ENCODE measurements at places on chromosomes 7 and 10.

DNA sequence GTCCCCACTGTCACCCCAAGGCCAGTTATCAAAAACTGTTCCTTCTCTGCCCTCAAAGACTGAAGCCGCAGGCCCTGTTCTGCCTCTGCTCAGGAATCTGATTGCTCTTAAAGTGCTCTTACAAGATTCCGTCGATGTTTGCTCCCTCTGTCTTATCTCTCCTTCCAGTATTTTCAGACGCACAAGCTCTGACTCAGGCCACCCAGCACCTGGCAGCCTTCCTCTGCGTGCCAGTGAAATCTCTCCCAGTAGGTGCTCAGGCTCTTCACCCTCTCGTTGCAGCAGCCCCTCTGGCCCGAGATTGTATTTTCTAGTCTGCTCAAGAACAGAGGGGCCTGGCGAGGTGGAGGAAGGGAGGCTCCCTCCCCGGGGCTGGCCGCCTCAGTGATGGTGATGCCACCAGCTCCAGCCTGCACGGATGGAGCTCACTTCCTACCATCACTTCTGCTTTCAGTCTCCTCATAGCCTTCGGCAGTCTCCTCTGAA, 276.2 kb downstream of the USP6NL start:
- no peak for DNase-seq

- no peak for DNase-seq
These were observed 158.0 kb upstream of the NPVF start for GRCh38 chr7:25386311-25386744.

- DNase-seq: no peak
These were observed 57.3 kb upstream of the TES start for GRCh38 chr7:116153050-116153449.

GRCh38 chr10:65622608-65623007, 1303.2 kb upstream of the LRRTM3 start:
- no peak for DNase-seq

GRCh38 chr7:16068183-16068582, 353.2 kb downstream of the CRPPA start:
- no peak for DNase-seq

- no peak for DNase-seq
These were observed 252.9 kb downstream of the RNLS start for GRCh38 chr10:88330174-88330573.
